ENCODE measurements at places on chromosomes 12 and 14.

DNA sequence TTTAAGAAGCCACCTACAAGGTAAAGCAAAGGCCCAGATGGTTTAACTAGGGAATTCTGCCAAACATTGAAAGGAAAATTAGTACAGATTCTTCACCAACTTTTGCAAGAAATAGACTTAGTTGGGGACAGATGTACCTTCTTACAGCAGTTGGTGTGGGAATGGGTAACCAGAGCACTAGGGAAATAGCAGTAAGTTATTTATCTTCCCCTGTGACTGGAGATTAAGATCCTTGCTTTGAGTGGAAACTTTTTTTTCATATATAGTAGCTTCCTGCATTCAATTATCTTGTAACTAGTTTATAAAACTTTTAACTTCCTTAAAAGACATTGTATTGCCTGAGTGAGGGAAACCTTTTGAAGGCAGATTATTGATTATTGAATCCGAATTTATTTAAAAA is 44.2 kb downstream of the ARID2 start:
- DNase-seq: no peak

DNA sequence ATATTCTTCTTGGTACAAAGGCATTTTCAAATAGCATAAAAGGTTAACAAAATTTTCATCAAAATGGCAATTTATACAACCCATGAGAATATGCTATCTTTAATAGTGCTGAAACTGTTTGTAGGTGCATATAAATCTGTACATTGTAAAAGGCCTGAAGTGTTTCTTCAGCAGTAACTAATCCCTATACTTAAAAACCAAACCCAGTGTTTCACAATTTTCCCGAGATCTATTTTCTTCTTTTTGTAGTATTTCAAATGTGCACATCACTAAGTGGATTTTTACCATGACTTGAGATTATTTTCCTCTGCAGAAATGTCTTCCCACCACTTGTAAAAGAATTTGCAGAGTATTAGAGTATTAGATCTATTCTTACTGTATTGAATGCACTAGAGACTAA is 76.5 kb downstream of the FERMT2 start:
- no peak for DNase-seq

- no peak for DNase-seq
These were observed 46.5 kb downstream of the FNTB start for GRCh38 chr14:65033181-65033580.

- DNase-seq: no peak
These were observed 26.3 kb upstream of the AMIGO2 start for GRCh38 chr12:47105914-47106674.

DNA sequence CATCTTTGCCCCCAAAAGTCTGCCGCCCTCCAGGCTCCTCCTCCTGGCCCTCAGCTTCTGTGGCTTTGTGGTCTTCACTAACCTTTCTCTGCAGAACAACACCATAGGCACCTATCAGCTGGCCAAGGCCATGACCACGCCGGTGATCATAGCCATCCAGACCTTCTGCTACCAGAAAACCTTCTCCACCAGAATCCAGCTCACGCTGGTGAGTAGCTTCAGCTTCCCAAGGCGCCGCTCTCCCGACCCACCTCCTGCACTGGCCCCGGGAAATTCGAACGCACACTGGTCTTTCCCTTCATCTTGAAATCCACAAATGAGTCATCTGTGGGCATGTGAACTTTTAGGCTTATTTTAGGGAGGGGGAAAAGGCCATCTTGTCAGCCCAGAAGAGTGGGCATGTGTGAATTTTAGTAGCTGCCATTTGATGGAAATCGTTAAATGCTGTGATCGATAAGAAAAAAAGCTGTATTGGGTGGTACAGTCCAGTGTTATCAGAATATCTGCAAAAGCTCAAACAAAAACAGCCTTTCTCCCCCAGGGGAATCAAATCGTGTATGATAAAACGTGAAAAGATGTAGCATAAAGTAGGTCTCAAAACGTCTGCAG is 700 bp downstream of the SLC35E3 start:
- DNase-seq: peak; percentile 64

DNA sequence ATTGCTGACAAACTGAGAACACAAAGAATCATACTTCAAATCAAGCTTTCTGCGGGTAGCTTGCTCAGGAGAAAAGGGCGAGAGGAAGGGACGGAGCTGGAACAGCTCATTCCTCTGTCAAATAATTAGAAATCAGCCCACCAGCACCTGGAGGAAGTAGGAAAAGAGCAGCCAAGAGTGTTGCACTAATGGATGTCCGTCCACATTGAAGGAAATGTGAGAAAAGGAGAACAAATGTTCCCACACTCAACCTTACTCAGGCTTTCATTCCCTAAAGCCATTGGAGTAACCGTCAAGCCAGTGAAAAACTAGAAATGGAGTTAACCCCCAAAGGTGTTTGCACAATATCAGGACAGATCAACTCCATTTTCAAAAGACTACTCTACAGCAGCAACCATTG is 233.0 kb upstream of the PRKD1 start:
- DNase-seq: no peak

- no peak for DNase-seq
These were observed 433.3 kb downstream of the PRKD1 start for GRCh38 chr14:29494312-29494711.

GRCh38 chr14:51224551-51224950 is 15.5 kb upstream of the TMX1 start:
- no peak for DNase-seq

- no peak for DNase-seq
These were observed 414.4 kb downstream of the FUT8 start for GRCh38 chr14:65826946-65827345.

DNA sequence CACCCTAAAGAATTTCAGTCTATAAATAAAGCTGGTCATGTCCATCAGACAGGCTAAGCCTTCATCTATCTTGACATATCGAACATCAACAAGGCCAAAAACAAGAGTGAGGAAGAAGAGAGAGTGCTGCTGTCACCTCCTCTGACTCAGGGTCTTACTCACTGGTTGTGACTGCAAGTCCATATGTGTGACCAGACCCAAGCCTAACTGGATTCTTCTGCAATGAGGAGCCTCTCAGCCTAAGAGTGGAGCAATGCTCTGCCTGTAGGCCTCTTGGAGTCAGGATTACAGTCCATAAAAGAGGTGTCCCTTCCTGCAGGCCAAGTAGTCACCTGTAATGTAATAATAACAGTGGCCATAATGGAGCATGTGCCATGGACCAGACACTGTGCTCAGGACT is 121.2 kb upstream of the SLC35F4 start:
- DNase-seq: peak; percentile 13

GRCh38 chr14:68794851-68795596 is 2.2 kb upstream of the ZFP36L1 start:
- peak; percentile 99 for DNase-seq

- DNase-seq: no peak
These were observed 1.7 kb downstream of the ERBB3 start for GRCh38 chr12:56081393-56082347.

GRCh38 chr12:3262470-3262869 is 185.3 kb downstream of the TSPAN9 start:
- DNase-seq: no peak

GRCh38 chr14:92653162-92653651 is 95.2 kb downstream of the LGMN start:
- DNase-seq: no peak

DNA sequence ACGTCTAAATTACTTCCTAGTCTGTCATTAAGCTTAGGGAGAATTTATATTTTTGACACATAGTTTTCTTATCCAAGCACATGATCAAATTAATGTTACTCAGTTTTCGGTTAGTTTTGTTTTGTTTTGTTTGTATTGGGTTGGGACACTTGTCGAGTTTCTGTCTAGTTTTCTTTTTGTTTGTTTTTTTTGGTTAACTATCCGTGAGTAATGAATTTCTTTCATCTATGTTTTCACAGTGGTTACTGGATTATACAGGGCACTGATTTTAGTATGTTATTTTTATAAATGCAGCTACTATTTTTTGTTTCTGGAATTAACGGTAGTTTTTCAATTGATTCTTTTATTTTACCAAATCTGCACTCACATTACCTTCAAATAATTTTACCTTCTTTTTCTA is 2.7 kb downstream of the KLRF1 start:
- DNase-seq: no peak

- DNase-seq: no peak
These were observed 537.4 kb downstream of the PRKD1 start for GRCh38 chr14:29390081-29390832.

GRCh38 chr14:49895480-49895879 is 2.6 kb downstream of the ARF6 start:
- DNase-seq: no peak

DNA sequence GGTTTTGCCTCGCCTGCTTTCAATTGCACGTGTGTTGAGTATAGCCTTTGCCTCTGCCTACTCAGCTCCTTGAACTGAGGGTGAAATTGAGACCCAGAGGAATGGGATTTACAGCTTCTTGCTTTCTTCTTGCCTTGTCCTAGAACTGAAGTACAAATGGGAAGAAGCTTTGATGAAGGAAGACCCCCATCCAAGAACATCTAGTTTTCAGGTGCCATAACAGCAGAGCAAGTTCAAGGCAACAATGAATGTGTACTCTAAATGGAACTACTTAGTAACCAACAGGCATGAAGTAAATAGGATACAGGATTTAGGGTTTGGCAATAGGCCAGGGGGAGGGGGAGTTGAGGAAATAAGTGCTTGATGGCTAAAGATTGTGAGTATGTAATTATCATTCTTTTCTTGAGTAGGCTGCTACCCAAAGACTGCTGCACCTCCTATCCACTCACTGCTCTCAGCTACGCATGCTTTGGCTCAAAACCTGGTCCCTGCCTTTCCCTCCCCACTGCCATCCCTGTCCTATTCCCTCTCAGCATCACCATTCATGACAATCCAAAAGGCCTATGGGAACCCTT is 2.1 kb downstream of the GPX2 start:
- no peak for DNase-seq

- no peak for DNase-seq
These were observed 214.1 kb upstream of the PLEKHG7 start for GRCh38 chr12:92488735-92489134.

- peak; percentile 42 for DNase-seq
These were observed 105.6 kb downstream of the GPR135 start for GRCh38 chr14:59359431-59360124.

GRCh38 chr12:111363578-111363977 is 5.3 kb downstream of the PHETA1 start:
- peak; percentile 27 for DNase-seq

DNA sequence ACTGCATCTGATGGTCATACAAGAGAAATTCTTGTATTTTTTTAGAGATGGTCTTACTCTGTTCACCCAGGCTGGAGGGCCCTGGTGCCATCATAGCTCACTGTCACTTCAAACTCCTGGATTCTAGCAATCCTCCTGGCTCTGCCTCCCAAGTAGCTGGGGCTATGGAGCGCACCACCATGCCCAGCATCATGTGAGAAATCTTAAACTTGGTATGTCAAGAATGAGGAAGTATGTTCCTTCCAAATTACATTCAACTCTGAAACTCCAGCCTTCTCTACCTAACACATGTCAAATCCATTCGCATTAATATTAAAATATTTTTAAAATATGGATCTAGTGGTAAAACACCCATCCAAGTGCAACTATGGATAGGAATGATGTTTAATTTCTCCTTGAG is 27.5 kb upstream of the CDKN3 start:
- peak; percentile 34 for DNase-seq

GRCh38 chr12:110198386-110198785 is 74.2 kb downstream of the IFT81 start:
- peak; percentile 38 for DNase-seq

GRCh38 chr12:1443421-1444141 is 150.8 kb downstream of the FBXL14 start:
- peak; percentile 78 for DNase-seq

- DNase-seq: peak; percentile 67
These were observed 3.2 kb downstream of the KCNJ8 start for GRCh38 chr12:21771311-21771710.

DNA sequence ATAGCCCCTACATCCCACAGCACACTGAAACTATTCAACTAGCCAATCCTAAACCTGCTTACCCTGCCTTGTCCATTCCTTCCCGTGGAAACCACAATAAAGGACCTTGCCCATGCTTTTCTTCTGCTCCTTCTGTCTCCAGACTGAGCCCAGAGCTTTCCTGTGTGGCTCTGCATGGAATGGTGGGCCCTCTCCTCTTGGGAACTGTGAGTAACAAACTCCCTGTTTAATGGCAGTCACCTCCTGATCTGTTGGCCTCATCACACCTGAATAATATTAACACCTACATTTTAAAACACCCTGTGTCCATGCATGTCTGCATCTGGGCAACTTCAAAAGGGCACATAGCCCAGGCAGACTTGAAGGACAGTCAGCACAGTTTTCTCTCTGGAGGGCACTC is 12.4 kb downstream of the LGR5 start:
- no peak for DNase-seq

- peak; percentile 27 for DNase-seq
These were observed 1.2 kb downstream of the KCNJ8 start for GRCh38 chr12:21773263-21773741.

DNA sequence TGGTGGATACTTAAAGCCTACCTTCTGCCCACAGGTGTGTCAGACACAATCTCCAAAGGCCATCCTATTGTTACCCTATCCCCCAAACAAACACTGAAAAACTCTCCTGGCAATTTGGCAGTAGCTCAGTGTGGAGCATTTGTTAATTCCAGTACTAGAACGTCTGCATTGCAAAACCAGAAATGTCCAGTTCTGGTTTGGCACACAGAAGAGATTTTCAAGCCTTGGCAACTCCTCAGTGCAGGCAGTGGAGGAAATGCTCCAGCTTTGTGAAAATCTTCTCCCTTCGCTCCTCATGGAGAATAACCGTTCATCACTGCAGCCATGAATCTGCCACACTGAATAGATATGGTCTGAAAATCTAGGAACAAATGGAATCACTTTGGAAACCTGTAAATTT is 5.3 kb upstream of the SOCS2 start:
- DNase-seq: no peak
